ENCODE measurements at places on chromosomes 6 and 20.

GRCh38 chr6:121055572-121056163, 278.6 kb downstream of the TBC1D32 start:
- DNase-seq = peak; percentile 57

- peak; percentile 46 for DNase-seq
These were observed 4.2 kb downstream of the PSMF1 start for GRCh38 chr20:1122388-1123315.

DNA sequence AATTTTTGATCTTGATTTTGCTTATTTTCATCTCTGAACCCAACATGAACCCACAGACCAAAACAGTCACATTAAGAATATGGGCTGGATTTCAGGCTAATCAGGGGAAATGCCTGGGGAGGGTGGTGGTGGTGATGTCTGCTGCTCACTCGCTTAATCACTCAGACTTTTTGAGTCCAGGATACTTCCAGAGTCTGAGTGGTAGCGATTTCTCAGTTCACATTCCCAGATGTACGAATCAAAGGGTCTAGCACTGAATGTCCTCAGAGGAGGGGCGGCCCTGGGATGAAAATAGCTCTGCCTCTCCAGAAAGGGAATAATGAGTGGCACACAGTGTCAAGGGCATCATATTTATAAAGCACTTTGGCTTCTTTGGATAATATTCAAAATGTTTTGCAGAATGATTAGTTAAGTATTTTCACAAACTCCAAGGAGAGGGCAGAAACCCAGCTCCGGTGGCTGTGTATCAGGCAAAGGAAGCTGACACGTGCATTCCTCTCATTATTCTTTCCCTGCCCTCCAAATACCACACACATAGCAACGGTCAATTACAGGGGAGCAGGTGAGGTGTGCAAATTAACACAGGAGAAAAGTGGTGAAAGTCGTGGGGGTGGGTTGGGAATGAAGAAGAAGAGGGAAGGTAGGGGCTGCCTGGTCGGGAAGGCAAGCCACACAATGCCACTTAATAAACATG, 345.2 kb upstream of the RSPO3 start:
- peak; percentile 63 for DNase-seq

GRCh38 chr20:49825521-49826033, 12.9 kb downstream of the SLC9A8 start:
- DNase-seq = no peak

DNA sequence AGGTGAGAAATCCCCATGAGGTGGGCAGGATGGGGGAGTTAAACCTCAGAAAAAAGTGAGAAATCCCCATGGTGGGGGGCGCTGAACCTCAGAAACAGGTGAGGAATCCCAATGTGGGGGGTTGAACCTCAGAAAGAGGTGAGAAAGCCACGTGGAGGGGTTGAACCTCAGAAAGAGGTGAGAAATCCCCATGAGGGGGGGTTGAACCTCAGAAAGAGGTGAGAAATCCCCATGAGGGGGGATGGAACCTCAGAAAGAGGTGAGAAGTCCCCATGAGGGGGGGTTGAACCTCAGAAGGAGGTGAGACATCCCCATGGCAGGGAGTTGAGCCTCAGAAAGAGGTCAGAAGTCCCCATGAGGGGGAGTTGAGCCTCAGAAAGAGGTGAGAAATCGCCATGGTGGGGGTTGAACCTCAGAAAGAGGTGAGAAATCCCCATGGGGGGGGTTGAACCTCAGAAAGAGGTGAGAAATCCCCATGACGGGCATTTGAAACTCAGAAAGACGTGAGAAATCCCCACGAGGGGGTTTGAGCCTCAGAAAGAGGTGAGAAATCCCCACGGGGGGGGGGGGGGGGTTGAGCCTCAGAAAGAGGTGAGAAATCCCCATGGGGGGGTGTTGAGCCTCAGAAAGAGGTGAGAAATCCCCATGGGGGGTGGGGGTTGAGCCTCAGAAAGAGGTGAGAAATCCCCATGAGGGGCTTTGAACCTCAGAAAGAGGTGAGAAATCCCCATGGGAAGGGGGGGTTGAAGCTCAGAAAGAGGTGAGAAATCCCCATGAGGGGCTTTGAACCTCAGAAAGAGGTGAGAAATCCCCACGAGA, 14.3 kb upstream of the GOPC start:
- DNase-seq = no peak

DNA sequence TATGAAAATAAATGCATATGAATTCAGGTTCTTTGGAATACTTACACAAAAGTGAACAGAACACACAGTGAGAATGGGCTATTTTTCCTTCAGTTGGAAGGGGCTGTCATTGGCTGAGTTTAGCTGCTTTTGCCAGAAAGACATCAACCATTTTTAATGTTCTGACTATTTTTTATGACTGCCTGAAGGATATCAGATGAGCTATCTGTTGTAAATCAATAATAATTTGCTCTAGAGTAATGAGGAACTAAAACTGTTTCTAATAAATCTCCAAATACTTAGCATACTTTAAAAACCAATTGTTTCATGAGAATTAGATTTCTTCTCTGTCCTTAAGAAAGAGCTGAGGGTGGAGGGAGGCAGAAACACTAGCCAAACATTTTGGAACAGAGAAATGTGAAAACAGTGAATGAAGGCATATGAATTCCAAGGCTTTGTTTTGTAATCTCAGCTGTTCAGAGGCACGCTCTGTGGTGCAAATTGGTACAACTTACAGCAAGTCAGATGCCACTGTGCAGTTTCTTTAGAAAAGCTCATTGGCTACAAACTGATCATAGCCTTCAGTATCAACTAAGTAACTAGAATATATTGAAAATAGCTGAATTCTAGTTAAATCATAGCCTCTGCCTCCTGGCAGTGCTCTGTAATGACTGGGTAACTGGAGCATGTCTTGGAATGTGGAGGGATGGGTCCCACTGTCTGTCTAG, 228.9 kb upstream of the JAG1 start:
- peak; percentile 60 for DNase-seq

DNA sequence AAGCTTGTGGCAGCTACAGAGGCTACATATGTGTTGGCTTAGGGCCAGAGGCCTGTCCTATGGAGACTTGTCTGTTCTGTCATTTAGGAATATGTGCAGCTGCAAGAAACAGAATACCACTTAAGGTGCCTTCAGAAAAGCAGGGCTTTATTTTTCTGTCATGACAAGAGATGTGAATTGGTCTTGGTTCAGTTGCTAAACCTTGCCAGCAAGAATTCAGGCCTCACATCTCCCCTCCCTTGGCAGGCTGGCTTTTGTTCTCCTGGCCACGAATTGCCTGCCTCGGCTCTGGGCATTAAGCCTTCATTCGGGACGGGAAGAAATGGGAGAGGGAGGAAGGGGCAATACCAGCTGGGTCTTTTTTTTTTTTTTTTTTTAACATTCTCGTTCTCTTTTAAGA, 82.4 kb upstream of the TGM3 start:
- DNase-seq = no peak

GRCh38 chr6:35208419-35208818, 5.3 kb upstream of the SCUBE3 start:
- DNase-seq = no peak

DNA sequence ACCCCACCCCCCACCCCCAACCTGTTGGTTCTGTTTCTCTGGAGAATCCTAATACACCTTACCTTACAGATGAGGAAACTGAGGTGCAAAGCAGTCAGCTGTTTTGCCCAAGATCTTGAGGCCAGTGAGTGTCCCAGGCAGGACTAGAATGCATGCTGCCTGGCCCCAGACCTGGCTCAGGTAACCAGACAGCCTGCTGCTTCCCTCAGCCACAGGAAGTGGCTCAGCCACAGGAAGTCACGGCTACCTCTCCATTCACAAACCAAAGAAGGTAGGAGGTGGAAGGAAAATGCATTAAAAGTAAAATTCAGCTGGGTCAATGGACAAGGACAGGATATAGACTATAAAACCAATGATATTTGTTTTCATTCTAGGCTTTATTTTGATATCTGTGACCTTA, 517.6 kb downstream of the CD83 start:
- DNase-seq = no peak

DNA sequence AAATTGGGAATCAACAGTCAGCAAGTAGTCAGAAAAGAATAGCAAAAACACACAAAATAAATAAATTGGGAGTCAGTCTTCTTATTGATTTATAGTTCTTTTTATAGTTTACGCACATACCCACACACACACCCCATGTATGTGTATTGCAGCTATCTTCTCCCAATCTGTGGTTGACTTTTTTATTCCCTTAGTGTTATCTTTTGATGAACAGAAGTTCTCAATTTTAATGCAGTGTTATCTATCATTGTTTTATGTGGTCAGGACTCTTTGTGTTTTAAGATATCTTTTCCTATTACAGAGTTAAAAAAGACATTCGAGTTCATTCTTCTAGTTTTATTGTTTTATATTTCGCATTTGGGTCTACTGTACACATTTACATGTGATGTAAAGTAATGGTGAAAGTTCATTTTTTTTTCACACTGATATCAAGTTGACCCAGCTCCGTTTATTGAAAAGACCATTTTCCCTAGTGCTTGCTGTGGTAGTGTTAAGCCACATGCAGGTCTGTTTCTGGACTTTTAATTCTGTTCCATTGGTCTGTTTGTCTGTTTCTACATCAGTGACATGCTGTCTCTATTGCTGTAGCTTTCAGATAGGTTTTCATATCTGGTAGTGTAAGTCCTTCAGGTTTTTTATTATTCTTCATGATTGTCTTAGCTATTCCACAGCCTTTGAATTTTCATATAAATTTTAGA, 78.4 kb downstream of the ZFAND3 start:
- DNase-seq = no peak

DNA sequence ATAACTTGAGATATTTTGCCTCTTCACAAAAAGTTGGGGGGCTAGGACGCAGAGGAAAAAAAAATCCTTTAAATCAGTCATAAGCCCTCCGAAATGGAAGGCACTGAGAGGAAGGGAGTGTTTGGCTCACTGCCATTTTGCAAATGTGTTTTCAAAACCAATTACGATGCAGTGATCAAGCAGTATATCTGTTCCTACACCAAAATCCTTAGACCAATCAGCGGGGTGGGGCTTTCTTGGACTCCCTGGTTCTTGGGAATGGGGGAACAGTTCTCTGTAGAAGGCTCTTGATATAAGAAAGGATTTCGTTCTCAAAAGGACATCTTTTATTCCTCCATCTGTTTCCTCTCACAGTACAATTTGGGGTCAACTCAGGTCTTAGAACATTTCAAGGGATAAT, 478.6 kb upstream of the JARID2 start:
- no peak for DNase-seq

DNA sequence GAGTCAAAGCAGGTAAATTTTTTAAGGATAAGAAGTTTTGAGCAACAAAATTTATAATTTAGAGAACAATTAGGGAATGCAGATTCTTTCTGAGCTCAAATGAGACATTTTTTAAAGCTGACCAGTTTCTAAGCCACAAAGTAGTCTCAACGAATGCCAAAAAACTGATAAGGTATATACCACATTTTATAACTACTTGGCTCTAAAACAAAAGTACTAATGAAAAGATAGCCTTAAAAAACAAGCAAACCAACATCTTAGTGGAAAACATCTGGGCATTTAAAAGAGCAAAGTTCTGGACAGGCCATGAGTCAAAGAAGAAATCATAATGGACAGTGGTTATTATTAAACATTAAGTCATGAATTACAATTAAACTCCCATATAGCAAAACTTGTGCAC, 23.2 kb upstream of the RNF146 start:
- peak; percentile 24 for DNase-seq

GRCh38 chr6:45949256-45949655, 66.4 kb downstream of the CLIC5 start:
- no peak for DNase-seq

DNA sequence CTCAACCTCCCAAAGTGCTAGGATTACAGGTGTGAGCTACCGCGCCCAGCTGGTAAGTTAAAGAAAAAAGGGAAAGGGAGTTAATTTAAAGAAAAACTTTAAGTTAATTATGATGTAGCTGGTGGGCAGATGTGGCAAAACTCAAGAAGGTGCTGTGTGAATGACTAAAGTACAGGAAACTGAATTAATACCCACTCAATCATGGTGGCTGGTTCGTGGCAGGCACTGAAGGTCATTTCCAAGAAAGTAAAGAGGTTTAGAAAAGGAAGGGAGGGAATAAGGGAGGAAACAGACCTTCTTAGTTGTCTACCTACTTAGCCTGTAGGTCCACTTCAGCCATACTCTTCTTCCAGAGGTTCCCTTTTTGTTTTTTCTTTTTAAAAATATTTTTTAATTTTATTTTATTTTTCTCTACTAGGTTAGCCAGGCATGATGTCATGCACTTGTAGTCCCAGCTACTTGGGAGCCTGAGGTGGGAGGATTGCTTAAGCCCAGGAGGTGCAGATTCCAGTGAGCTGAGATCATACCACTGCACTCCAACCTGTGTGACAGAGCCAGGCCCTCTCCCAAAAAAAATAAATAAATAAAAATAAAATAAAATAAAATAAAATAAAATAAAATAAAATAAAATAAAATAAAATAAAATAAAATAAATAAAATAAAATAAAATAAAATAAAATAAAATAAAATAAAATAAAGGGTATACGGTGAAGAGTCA, 11.9 kb upstream of the TGM3 start:
- DNase-seq = no peak

- DNase-seq = no peak
These were observed 1.2 kb downstream of the ESF1 start for GRCh38 chr20:13783528-13783927.

- DNase-seq = no peak
These were observed 247.8 kb downstream of the FNDC1 start for GRCh38 chr6:159416891-159417560.

DNA sequence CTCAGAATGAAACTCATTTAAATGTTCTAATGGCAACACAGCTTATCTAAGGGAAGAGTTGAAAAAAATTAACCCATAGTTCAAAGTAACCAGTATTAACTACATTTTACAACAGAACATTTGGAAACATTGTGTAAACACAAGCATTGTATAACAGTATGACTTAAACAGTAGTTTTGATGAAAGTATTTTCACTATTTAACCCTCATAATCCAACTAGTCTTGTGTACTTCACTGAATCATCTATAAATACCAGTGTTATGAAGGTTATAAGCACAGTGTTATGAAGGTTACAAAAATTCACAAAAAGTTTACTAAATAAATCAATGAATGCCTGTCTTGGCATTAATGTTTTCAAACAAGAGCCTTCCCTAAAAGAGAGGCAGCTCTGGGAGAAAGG, 66.5 kb downstream of the REV3L start:
- DNase-seq = no peak

DNA sequence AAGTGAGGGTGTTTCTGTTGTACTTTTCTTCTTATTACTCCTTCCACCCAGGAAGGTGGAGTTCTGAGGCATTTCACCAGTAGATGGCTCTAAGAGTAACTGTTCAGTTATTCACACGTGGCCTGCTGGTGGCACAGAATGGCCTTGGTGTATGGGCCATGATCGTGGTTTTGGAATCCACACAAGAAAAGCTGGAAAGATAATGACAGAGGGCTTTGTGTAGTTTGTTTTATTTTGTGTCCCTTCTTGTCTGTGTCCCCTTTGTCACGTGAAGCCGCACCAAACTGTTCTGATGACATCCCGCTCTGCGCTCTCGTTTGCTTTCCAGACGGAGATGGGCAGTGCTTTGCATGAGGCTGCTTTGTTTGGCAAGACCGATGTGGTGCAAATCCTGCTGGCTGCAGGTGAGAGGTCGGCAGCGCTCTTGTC, 93.4 kb downstream of the ANKS1A start:
- DNase-seq = peak; percentile 60

- no peak for DNase-seq
These were observed 91.6 kb downstream of the RAMACL start for GRCh38 chr6:166494757-166495486.

DNA sequence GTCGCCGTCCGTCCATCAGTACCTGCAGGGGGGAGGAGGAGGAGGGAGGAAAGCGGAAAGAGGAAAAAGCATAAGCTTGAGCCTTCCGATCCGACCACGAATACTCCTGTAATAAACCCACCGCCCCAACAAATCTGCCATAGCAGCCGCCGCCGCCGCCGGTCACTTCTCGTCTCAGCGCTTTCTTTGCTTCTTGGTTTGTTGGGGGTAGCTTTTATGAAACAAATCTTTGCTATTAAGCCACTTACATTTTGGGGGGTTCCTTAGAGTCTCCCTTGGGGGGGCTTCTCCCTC, 277 bp downstream of the ADGRB3 start:
- no peak for DNase-seq
